Esophagus squamous epithelium (tissue), 5 donors: ENCODE measurements at places on chromosomes 12 and 14. TPM values are rescaled to one million over a fixed set of nuclear protein-coding genes. Genes with fewer than 3 reads are reported as not detected.
A peak's percentile ranks its signal among the peaks of the same experiment; 100 is the strongest.

DNA sequence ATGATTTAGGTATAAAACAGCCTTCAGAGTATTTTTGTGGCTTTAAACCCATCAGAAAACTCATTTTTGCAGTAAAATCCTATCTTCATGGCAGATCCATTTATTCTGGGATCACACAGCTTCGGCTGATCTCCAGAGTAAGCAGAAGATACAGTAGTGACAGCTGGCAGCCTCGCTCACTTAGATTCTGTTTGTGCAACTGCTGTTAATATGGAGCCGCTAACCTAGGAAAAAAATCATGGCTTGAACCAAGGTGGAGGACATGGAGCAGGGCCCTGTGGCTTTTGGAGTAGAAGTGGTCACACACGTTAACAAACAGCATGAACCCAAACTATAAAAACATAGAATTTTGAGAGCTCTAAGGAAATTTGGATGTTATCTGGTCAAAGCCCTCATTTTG lies 137.2 kb upstream of the ARHGAP5 start:
- no peak overlapping the region for H3K4me3 ChIP-seq
- no peak overlapping the region for H3K27ac ChIP-seq
- no peak for DNase-seq
- no peaks in the 10 kb centered on the region for H3K27me3 ChIP-seq

- no peak overlapping the region for H3K27ac ChIP-seq
- no peak overlapping the region for H3K4me3 ChIP-seq
- no peaks in the 10 kb centered on the region for H3K4me1 ChIP-seq
- H3K36me3 ChIP-seq = no peaks in the 10 kb centered on the region
These were observed 15.4 kb downstream of the LLPH start for GRCh38 chr12:66115071-66115600.

DNA sequence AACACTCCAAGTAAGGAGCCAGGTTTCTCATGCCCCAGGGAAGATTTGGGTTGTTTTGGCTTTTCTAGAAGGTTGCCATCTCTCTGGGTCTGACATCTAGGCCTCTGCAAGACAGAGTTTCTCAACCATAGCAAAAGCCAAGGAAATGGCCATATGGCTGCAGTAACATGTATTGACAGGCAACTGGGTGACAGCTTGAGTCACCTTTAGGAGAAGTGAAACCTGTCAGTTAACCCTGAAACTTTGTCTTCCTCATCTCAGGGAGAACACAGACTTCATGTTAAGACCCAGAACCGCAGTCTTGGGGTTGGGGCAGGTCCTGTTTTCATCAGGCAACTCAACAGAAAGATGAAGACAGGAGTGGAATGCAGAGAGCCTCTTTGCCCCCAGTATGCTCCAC lies 46.0 kb upstream of the PLBD1 start:
- H3K27me3 ChIP-seq = no peaks in the 10 kb centered on the region
- DNase-seq = no peak
- peaks cover 12% of the 10 kb centered on the region for H3K4me1 ChIP-seq
- H3K36me3 ChIP-seq = no peaks in the 10 kb centered on the region
- H3K27ac ChIP-seq = peak overlapping the region; percentile 70

ZFHX2 gene
- 0.42 TPM for total RNA-seq

GRCh38 chr12:4284306-4284705 lies 10.7 kb downstream of the CCND2 start:
- no peak for DNase-seq
- H3K36me3 ChIP-seq = peaks cover 21% of the 10 kb centered on the region
- H3K4me3 ChIP-seq = no peak overlapping the region
- H3K27ac ChIP-seq = no peak overlapping the region
- H3K4me1 ChIP-seq = peaks cover 79% of the 10 kb centered on the region

DNA sequence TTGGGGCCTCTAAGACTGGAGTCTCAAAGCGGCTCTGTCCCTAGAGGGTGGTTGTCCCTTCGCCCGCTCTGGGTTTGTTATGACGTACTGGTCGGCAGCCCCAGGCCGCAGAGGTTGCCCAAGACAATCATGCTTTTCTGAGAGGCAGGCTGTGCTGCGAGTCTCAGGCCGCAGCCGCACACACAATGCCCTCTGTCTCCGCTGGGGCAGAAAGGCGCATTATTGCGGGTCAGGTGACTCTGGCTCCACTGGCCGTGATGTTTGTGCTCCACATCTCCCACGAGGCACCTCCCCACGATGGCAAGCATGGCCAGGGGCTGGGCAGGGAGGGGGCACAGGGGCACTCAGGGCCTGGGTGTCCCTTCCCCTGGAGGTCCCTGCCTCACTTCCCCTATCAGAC lies 21.0 kb upstream of the PLEKHG3 start:
- no peaks in the 10 kb centered on the region for H3K27me3 ChIP-seq
- H3K27ac ChIP-seq = peak overlapping the region; percentile 91
- peaks cover 37% of the 10 kb centered on the region for H3K4me1 ChIP-seq
- H3K36me3 ChIP-seq = no peaks in the 10 kb centered on the region

- H3K27ac ChIP-seq = peak overlapping the region; percentile 71
- no peak for DNase-seq
- H3K36me3 ChIP-seq = no peaks in the 10 kb centered on the region
These were observed 7.3 kb upstream of the TCHP start for GRCh38 chr12:109892748-109893147.

GRCh38 chr14:90518069-90518940 lies 121.5 kb downstream of the CALM1 start:
- no peaks in the 10 kb centered on the region for H3K36me3 ChIP-seq
- peaks cover 47% of the 10 kb centered on the region for H3K4me1 ChIP-seq
- H3K4me3 ChIP-seq = no peak overlapping the region

IFNG gene
- total RNA-seq = not detected

DUSP6 gene
- total RNA-seq = 30.1 TPM

LRP1-AS gene
- total RNA-seq = not detected

C12orf60 gene
- total RNA-seq = 2.6 TPM

GRCh38 chr12:64674367-64674922 lies 64.2 kb downstream of the RASSF3 start:
- H3K4me3 ChIP-seq = no peak overlapping the region
- peak overlapping the region; percentile 11 for H3K27ac ChIP-seq
- DNase-seq = no peak
- H3K4me1 ChIP-seq = peaks cover 98% of the 10 kb centered on the region
- H3K36me3 ChIP-seq = no peaks in the 10 kb centered on the region

RND1 gene
- 0.87 TPM for total RNA-seq

- no peaks in the 10 kb centered on the region for H3K27me3 ChIP-seq
- no peak for DNase-seq
- H3K27ac ChIP-seq = no peak overlapping the region
- H3K4me1 ChIP-seq = no peaks in the 10 kb centered on the region
These were observed 542.4 kb downstream of the FLRT2 start for GRCh38 chr14:86072116-86072894.

- H3K27ac ChIP-seq = peak overlapping the region; percentile 35
- DNase-seq = no peak
- peaks cover 26% of the 10 kb centered on the region for H3K4me1 ChIP-seq
These were observed 18.5 kb upstream of the KRT80 start for GRCh38 chr12:52210186-52210924.

- no peaks in the 10 kb centered on the region for H3K4me1 ChIP-seq
- H3K27ac ChIP-seq = no peak overlapping the region
- DNase-seq = no peak
- no peak overlapping the region for H3K4me3 ChIP-seq
- no peaks in the 10 kb centered on the region for H3K27me3 ChIP-seq
- no peaks in the 10 kb centered on the region for H3K36me3 ChIP-seq
These were observed 59.7 kb downstream of the SLC24A4 start for GRCh38 chr14:92382677-92383076.

ESPL1 gene
- total RNA-seq = 85.6 TPM

- peak overlapping the region; percentile 64 for H3K27ac ChIP-seq
- peaks cover 4% of the 10 kb centered on the region for H3K27me3 ChIP-seq
- no peak for DNase-seq
- H3K4me3 ChIP-seq = no peak overlapping the region
These were observed 14.8 kb upstream of the RIC8B start for GRCh38 chr12:106759526-106760183.

GRCh38 chr12:15679151-15679550 lies 110.0 kb downstream of the EPS8 start:
- DNase-seq = no peak
- no peaks in the 10 kb centered on the region for H3K36me3 ChIP-seq
- H3K4me1 ChIP-seq = no peaks in the 10 kb centered on the region
- no peaks in the 10 kb centered on the region for H3K27me3 ChIP-seq
- no peak overlapping the region for H3K27ac ChIP-seq
